ENCODE measurements at places on chromosomes 4 and X.

- DNase-seq, result no peak
Measured at GRCh38 chrX:50483283-50483682, 12.7 kb upstream of the DGKK start.

GRCh38 chr4:2931512-2932301 lies 31.5 kb downstream of the NOP14 start:
- DNase-seq, result no peak

DNA sequence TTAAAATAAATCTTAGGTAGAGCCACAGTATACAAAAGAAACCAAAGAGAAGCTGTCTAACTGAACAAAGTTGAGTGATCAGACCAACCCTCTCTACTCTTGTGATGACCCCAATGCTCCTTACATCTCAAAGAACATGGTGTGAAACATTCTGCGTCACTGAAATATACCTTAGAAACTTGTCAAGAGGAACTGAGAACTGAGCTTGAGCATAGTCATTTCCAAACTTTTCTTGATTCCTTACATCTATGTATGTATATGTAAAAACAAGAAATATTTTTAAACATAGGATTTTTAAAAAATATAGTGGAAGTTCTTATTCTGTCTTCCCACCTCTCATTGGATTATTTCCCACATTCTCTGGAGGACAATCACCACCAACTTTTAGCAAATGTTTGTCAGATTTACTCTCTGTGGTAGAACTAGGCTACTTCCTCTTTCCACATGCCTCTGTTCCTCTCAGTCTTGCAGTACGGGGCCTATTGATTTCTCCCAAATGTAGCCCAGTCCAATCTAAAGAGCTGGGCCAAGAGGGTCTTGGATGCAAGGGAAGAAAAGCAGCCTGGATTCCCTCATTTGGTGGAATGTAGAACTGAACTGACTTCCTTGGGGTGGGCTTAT lies 98.2 kb upstream of the HHIP start:
- DNase-seq, result no peak

DNA sequence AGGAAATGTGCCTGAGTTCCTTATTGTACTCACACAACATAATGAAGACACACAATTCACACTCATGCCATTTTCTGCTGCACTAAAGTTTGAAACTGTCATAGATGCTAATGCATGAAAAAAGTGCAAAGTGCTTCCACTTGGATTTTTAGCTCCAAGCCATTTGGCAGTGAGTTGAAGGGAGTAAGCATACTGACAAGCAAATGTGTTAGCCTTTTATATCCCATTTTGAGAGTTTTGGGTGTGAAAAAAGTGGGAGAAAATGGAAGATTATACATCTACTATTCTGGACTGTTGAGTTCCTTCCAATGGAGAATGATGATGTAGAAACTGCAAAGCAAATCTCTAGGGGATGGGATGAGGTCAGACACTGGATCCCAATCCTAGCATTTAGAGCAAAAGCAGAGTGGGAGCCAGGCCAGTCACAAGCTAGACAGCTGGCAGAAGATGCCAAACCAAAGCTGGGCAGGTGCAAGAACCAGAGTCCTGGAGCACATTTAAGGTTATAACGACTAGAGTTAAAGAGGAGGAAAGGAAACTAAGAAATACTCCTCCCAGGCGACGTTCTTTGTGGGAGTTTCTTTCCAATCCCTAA lies 216.8 kb downstream of the FBXO8 start:
- DNase-seq, result no peak

DNA sequence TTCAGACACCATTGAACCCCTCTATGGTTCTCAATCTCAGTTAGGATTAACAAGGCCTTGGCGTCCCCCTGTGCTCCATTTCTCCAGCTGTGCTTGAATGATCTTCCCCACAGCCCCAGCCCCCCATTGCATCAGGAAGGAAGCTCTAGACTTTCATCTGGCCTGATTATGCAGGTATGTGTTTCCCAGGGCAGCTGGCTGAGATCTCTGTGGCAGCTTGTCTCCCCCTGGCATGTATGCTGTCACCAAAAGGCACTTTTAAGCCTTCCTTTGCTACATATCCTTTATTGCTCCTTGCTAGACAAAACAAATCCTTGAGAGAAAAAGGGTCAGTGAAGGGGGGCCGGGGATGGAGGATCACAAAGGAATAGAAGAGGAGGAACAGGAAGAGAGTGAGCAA lies 1056.0 kb upstream of the SLIT2 start:
- no peak for DNase-seq

GRCh38 chrX:22699581-22700091 lies 300.1 kb upstream of the DDX53 start:
- peak; percentile 41 for DNase-seq

DNA sequence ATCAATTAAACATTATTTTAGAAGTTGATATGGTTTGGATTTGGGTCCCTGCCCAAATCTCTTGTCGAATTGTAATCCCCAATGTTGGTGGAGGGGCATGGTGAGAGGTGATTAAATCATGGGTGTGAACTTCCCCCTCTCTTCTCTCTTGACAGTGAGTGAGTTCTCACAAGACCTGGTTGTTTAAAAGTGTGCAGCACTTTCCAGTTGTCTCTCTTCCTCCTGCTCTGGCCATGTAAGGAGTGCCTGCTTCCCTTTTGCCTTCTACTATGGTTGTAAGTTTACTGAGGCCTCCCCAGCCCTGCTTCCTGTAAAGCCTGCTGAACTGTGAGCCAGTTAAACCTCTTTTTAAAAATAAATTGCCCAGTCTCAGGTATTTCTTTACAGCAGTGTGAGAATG lies 141.4 kb downstream of the GALNTL6 start:
- DNase-seq, result no peak

DNA sequence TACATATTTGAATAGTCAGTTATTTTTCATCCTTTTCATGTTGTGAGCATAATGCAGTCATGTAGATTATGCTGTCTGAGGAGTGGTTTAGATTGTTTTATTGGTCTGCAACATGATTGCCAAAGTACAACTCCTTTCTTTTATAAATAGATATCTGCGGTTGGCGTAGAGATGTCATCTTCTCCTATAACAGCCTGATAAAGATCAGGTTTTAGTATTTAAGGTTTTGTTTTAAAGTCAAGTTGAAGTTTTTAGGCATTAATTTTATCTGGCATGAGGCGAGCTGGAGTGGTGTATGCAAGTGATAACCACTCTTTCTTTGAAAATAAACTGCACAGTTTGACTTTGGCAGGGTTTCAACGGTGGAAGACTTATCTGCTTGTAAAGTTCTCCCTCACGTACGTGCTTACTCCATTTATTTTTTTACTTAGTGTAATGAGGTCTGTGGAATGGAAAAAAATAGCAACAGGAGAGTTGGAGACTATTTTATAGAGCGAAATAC lies 126.3 kb downstream of the FBXO8 start:
- DNase-seq, result no peak

DNA sequence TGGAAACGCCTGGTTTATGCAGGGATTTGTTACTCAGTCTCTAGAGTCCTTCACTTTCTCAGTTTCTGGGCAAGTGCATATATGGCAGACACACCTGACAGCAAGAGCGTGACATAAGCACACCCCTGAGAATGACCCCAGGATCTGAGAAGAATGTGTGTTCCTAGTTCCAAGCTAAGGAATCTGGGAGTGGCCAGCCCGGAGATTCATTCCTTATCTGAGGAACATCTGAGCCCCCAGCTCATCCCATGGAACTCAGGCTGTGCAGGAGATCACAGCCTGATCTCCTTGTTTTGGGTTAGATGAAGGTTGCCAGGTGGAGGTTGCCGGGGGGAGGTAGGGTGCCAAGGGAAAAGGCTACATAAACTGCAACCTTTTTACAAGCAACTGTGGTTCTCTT lies 23.8 kb upstream of the KIAA0232 start:
- no peak for DNase-seq

- DNase-seq, result no peak
Measured at GRCh38 chrX:75155447-75155826, 646 bp downstream of the ABCB7 start.

- no peak for DNase-seq
Measured at GRCh38 chr4:52675111-52675510, 16.0 kb upstream of the USP46 start.

DNA sequence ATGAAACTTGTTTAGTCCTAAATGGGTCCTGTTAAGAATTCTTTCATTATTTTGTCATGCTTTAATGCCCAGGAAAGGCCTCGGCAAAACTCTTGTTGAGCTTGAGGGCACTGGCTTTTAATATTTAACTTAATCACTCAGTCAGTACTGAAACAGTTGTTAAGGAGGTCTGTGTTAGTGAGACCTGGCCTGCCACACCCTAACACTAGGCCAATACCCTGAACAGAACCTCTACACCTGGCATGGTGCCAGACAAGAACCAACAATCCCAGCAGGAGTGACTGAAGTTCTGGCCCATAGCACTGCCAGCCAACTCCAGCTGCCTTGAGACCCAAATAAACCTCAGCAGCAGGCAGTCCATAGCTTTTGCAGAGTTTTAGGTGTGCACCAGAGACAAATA lies 85.7 kb upstream of the ITM2A start:
- DNase-seq, result no peak

- DNase-seq, result no peak
Measured at GRCh38 chrX:31237189-31237588, 165.3 kb upstream of the FTHL17 start.

- DNase-seq, result no peak
Measured at GRCh38 chrX:121013897-121014455, 28.4 kb upstream of the CT47A1 start.

GRCh38 chr4:87055311-87055710 lies 120.5 kb downstream of the AFF1 start:
- DNase-seq, result no peak

DNA sequence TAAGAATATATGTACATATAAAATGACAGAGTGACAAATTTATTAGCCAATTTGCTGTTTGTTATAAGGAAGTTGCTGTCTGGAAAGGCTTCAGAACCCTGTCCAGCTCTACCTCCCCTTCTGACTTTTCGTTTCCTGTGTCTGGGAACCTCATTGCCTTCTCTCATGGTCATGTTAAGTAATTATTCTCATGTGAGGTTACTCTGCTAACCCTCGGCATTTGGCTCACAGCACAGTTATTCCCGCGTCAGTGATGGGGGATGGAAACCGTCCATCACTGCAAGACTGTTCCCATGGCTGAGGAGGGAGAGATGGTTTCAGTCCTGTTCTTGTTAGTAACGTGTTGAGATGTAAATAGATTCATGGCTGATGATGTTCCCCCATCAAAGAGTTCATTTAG lies 11.9 kb downstream of the EDNRA start:
- DNase-seq, result peak; percentile 89

GRCh38 chrX:15751155-15751819 lies 13.2 kb downstream of the CA5B start:
- DNase-seq, result no peak

DNA sequence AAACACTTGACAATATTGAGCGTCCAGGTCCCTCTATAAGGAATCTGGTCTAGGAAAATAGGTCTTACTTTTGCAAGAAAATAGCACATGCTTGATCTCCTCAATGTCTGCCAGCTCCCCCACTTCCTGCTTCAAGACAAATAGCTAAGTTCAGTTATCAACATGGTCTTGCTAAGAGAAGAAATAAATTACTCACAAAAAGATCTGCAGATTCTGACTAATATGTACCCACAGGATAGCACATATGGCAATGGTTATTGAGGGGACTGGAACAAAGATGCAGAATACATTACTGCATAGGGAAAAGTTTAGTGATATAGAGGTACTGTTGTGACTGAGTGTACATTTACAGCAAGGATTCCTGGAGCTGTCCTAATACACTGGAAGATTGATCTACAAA lies 457.5 kb upstream of the GRID2 start:
- DNase-seq, result peak; percentile 70

GRCh38 chr4:6523251-6523650 lies 50.8 kb upstream of the PPP2R2C start:
- no peak for DNase-seq

GRCh38 chrX:42832764-42833549 lies 55.0 kb upstream of the PPP1R2C start:
- DNase-seq, result no peak

GRCh38 chrX:119477812-119478232 lies 9.6 kb downstream of the SLC25A5 start:
- peak; percentile 64 for DNase-seq

- no peak for DNase-seq
Measured at GRCh38 chr4:68360231-68360968, 10.5 kb upstream of the YTHDC1 start.

GRCh38 chr4:30429813-30430761 lies 290.1 kb upstream of the PCDH7 start:
- DNase-seq, result peak; percentile 88
